ENCODE measurements at places on chromosomes 3 and 15.
A peak's percentile ranks its signal among the peaks of the same experiment; 100 is the strongest.

- H3K4me3 ChIP-seq, result no peak overlapping the region
- H3K4me1 ChIP-seq, result no peaks in the 10 kb centered on the region
- DNase-seq, result no peak
- no peak overlapping the region for H3K27ac ChIP-seq
- H3K27me3 ChIP-seq, result peaks cover 15% of the 10 kb centered on the region
- H3K36me3 ChIP-seq, result peaks cover 7% of the 10 kb centered on the region
These were observed 20.3 kb upstream of the ZDHHC23 start for GRCh38 chr3:113927556-113927955.

- H3K4me1 ChIP-seq, result no peaks in the 10 kb centered on the region
- no peak overlapping the region for H3K27ac ChIP-seq
- no peaks in the 10 kb centered on the region for H3K36me3 ChIP-seq
- peaks cover 7% of the 10 kb centered on the region for H3K27me3 ChIP-seq
- H3K4me3 ChIP-seq, result no peak overlapping the region
These were observed 132.6 kb downstream of the DIPK2A start for GRCh38 chr3:144104186-144104585.

DNA sequence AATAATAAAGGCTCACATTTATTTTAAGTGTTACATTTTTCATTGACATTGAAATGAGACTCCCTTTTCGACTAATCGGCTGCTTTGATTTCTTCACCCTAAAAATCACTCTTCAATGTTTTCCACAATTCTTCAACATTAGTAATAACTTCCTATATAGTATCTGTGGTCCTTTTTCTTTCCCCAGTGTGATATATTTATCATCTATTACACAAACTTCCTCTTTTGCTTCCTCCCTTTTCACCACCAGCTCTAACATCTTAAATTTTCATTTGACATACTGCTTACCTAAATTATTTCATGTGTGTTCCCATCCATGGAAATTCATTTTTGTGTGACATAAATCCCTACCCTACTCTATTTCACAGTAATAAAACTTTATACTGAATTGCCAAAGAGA, 244.4 kb downstream of the TIGIT start:
- no peaks in the 10 kb centered on the region for H3K4me1 ChIP-seq
- no peak for DNase-seq

GRCh38 chr15:79222808-79223207, 59.7 kb upstream of the ANKRD34C start:
- no peaks in the 10 kb centered on the region for H3K36me3 ChIP-seq
- H3K27ac ChIP-seq, result no peak overlapping the region
- no peak overlapping the region for H3K4me3 ChIP-seq
- peaks cover 49% of the 10 kb centered on the region for H3K27me3 ChIP-seq

DNA sequence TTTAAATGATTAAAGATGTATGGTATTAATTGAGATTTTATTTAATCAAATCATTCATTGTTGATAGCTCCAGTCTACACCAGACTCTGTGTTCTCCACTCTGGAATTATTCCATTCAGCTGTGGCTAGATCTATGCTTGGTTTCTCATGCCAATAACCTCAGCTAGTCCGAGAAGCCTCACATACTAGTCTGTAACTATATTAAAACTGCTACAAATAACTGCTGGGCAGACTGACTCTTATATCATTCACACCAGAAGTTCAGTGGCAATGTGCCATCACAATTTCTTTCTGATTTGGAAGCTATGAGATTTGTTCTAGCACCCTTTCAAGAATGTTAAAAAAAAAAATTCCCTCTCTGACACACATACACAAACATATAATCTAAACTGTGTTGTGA, 947.3 kb downstream of the ROBO1 start:
- H3K27ac ChIP-seq, result no peak overlapping the region
- H3K27me3 ChIP-seq, result peaks cover 4% of the 10 kb centered on the region
- H3K4me1 ChIP-seq, result no peaks in the 10 kb centered on the region
- peaks cover 67% of the 10 kb centered on the region for H3K36me3 ChIP-seq

- H3K36me3 ChIP-seq, result no peaks in the 10 kb centered on the region
- H3K27me3 ChIP-seq, result peaks cover 8% of the 10 kb centered on the region
- no peak overlapping the region for H3K4me3 ChIP-seq
- no peak overlapping the region for H3K27ac ChIP-seq
These were observed 16.4 kb downstream of the IL12A start for GRCh38 chr3:160005004-160005403.

GRCh38 chr3:10205451-10206165, 40.9 kb downstream of the IRAK2 start:
- H3K36me3 ChIP-seq, result no peaks in the 10 kb centered on the region
- H3K4me3 ChIP-seq, result no peak overlapping the region
- peaks cover 13% of the 10 kb centered on the region for H3K27me3 ChIP-seq
- no peak for DNase-seq
- H3K27ac ChIP-seq, result no peak overlapping the region

DNA sequence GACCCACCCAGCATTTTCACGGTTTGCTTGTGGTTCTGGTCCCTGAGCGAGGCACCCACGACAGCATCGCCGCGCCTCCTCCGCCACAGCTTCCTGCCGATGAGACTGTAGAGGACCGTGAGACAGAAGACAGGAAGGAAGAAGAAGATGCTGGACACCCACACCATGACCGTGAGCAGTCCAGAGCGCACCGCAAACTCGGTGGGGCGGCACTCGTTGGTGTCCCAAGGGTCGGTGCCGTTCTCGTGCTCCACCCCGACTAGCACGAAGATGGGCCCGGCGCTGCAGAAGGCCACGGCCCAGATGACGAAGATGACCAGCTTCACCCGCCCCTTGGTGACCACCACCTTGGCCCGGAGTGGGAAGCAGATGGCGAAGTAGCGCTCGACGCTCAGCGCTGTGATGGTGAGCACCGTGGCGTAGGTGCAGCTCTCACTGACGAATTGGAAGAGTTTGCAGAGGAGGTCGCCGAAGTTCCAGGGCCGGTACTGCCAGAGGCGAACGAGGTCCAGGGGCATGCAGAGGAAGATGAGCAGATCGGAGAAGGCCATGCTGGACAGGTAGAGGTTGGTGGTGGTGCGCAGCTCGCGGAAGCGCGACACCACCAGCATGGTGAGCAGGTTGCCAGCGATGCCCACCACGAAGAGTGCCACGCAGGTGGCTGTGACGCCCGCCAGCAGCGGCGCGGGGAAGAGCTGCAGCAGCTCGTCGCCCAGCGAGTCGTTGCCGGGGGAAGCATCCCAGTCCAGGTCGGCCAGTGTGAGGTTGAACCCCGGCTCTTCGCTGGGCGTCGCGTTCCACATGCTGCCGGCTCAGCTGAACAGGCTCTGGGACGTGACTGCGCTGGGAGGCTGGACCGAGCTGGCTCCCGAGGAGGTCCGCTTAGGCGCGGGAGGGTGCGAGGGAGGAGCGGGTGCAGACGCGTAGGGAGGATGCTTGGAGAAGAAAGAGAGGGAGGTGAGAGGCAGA, at the start of gene GHSR:
Gene GHSR, minus strand, starts transcription at position 846 of the 969 bp plus-strand sequence. Its CDS starts 43 bp downstream, at position 803.
- peak within 1 kb of the TSS; percentile 58 for H3K4me3 ChIP-seq
- peaks cover 94% of the 10 kb centered on the region for H3K27me3 ChIP-seq
- H3K27ac ChIP-seq, result no peak within 1 kb of the TSS
- no peaks in the 10 kb centered on the region for H3K36me3 ChIP-seq

DNA sequence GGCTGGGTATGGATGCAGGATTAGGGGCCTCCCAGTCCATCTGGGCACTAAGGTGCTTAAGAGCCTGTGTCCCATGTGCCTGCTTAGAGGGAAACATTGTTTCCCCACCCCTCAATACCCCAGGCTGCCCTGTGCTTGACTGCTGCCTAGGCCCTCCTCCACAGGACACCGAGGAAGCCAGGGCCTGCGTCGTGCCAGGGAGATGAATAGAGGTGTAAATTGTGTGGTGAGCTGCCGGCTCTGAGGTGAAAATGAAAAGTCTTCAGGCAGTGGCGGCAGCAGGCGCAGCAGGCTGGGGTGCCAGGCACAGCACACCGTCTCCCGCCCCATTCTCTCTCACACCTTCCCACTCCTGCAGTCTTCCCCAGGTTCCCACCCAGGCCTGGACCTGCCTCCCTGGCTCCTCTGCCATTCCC, 13.9 kb upstream of the GRM2 start:
- H3K27me3 ChIP-seq, result peaks cover 2% of the 10 kb centered on the region
- no peak for DNase-seq
- H3K27ac ChIP-seq, result no peak overlapping the region
- no peaks in the 10 kb centered on the region for H3K4me1 ChIP-seq
- no peak overlapping the region for H3K4me3 ChIP-seq
- peaks cover 4% of the 10 kb centered on the region for H3K36me3 ChIP-seq

GRCh38 chr15:44676676-44677075, 13.2 kb upstream of the SPG11 start:
- H3K4me1 ChIP-seq, result peaks cover 15% of the 10 kb centered on the region
- no peaks in the 10 kb centered on the region for H3K36me3 ChIP-seq
- H3K27me3 ChIP-seq, result peaks cover 27% of the 10 kb centered on the region
- H3K27ac ChIP-seq, result no peak overlapping the region

DNA sequence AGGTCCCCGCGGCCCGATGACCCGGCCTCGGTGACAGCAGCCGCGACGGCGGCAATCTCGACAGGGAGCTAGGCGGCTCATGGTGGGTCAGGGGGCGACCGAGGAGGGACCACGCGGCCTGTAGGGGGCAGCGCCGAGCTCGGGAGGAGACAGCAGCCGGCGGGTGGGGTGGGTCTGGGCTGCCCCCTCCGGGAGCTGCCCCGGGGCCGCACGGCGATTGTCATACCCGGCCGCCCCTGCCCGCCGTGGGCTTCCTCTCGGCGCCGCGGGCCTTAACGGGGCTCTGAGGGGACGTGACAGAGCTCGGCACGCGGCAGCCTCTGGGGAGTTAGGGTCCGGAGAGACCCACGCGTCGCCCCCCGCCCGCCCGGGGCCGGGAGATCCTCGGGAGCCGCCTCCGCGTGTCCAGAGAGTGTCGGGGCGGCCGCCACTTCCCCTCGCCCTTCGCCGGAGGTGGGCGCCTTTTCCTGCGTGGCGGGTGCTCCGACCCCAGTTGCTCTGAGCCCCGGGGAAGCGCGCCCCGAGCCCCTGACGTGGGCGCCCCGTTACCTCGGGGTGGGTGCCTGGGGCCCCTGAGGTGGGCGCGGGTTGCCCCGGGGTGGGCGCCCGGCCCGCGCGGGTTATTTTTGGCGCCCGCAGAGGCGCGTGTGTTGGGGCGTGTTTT, 539 bp upstream of the PLCL2 start:
- peaks cover 29% of the 10 kb centered on the region for H3K4me1 ChIP-seq
- H3K4me3 ChIP-seq, result peak overlapping the region; percentile 95
- H3K27me3 ChIP-seq, result peaks cover 25% of the 10 kb centered on the region
- DNase-seq, result peak; percentile 85
- H3K36me3 ChIP-seq, result no peaks in the 10 kb centered on the region

DNA sequence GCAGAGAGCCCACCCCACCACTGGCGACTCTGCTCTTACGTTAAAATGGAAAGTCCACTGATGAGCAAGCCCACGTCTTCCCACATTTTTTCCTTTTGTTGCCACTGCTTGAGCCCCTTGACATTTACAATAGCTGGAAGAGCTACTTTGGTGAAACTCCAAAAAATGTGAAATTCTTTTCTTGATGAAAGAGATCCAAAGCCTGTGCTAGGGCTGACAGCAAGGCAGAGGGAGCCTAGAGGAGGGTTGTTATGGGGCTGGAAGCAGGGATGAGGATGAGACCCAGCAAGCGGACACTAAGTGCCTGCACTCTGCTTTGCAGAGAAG, 97.1 kb downstream of the CEMIP start:
- peaks cover 15% of the 10 kb centered on the region for H3K27me3 ChIP-seq
- H3K4me1 ChIP-seq, result peaks cover 65% of the 10 kb centered on the region
- H3K27ac ChIP-seq, result peak overlapping the region; percentile 64
- no peak for DNase-seq
- no peaks in the 10 kb centered on the region for H3K36me3 ChIP-seq

GRCh38 chr3:127083778-127084397, 101.0 kb downstream of the PLXNA1 start:
- no peak overlapping the region for H3K27ac ChIP-seq
- H3K4me1 ChIP-seq, result no peaks in the 10 kb centered on the region
- no peaks in the 10 kb centered on the region for H3K36me3 ChIP-seq
- peaks cover 26% of the 10 kb centered on the region for H3K27me3 ChIP-seq

Data from nephron progenitor cell (in vitro differentiated cells).